Suppressor macrophage (primary cell): ENCODE measurements at places on chromosomes 1 and 21.
A peak's percentile ranks its signal among the peaks of the same experiment; 100 is the strongest.

- no peak for DNase-seq
Measured at GRCh38 chr1:36981771-36982622, 52.3 kb downstream of the GRIK3 start.

DNA sequence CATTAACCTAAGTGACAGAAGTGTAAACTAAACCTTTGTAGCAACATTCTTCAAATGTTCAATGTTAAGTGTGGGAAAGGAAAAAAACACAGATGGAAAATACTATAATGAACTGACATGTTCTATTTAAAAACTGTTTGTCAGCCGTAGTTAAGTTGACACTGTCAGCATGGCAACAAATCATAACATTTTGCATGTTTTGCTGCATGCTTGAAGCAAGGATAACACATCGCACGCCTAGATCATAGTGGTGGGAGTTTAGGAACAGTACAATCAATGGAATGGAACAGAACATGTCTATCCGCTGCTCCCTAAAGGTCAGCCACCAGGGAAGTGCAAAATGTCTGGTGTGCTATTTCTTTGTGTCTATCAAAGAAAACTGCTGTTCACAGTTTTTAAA is 62.5 kb upstream of the ESRRG start:
- DNase-seq = no peak

GRCh38 chr1:59593798-59594790 is 220.7 kb upstream of the HOOK1 start:
- no peak for DNase-seq

GRCh38 chr1:9721606-9722377 is 70.3 kb downstream of the PIK3CD start:
- DNase-seq = no peak

DNA sequence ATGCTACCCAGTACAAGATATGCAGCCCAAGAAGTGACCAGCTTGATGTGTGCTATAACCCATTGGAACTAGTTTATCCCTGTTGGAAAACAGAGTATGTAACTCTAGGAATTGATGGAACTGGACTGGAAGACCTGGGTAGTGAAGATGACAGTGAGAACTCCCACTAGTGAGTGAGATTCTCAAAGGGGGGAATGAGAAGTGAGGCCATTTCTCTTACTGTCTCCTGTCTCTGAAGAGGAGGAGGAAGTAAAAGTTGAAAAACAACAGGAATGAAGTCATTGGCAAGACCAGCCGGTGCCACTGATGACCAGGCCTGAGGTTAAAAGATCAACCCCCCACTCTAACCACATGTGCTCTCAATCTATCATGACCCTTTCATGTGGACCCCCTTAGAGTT is 20.9 kb downstream of the PLA2G2F start:
- DNase-seq = no peak

- DNase-seq = no peak
Measured at GRCh38 chr1:31732751-31733289, 29.0 kb upstream of the COL16A1 start.

GRCh38 chr1:107363154-107363553 is 222.3 kb downstream of the NTNG1 start:
- no peak for DNase-seq

- peak; percentile 65 for DNase-seq
Measured at GRCh38 chr1:36553591-36554322, 71.0 kb upstream of the CSF3R start.

GRCh38 chr1:145918144-145918991 is at the start of gene PEX11B:
PEX11B (minus strand) TSS chr1:145918717; CDS start chr1:145918688, 29 bp downstream.
- DNase-seq = peak; percentile 91

DNA sequence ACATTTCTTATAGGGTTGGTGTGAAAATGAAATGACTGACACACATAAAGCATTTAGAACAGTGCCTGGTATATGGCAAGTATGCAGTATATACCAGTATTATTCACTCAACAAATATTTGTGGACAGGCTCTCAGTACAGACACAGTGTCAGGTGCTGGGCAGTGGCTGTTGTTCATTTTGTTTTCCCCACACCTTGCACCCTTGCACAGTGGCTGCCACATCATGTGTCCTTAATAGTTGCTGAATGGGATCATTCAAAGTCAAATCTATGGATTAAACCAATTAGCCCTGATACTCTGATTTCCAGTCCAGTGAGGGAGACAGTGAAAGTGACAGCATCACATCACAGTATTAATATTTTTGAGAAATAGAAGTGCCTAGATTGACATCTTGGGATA is 2.4 kb downstream of the SLAMF1 start:
- no peak for DNase-seq

DNA sequence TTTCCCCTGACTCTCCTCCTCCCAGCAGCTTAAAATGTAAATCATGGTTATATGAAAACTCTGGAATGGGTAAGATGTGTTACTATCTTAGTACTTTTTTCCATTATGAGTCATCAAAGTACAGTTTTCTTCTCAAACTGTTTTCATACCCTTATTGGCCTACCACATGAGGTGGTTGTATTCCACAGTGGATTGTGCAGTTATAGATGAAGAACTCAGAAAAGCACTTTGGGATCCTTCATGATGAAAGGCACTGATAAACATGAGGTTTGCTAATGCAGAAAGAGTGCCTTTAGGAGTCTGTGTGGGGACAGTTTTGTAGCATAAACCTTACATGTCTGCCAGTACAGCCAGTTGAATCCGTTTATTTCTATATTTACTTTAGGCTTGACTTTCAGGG is 32.0 kb upstream of the MYOCOS start:
- no peak for DNase-seq
